Type B pancreatic cell (in vitro differentiated cells): ENCODE measurements at places on chromosomes 7 and 10.
A peak's percentile ranks its signal among the peaks of the same experiment; 100 is the strongest.

DNA sequence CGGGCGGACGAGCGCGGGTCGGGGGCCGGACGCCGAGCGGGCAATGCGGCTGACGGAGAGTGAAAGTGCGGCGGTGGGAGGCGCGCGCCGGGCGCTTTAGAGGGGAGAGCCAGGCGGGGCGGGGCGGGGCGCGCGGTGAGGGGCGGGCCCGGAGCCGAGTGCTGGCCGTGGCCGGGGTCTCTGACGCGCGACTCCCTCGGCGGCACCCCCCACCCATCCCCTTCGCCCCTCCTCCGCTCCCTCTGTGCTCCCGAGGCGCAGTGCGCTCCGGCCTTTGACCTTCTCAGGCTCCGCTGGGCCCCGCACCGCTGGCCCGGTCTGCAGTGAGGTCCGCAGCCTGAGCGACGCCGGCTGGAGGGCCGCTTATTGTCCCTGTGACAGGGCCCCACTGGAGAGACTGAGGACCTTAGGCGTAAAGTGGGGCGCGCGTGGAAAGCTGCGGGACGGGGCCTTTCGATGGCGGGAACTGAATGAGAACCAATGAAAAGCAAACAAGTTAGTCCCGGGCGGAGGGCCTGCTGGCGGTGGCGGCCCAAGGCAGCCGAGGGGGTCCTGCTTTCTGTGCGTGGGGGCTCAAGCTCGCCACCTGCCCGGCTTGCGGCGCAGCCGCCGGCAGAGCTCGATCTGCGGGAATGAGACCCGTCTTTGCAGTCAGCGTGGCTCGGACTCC lies at the start of gene CXCL12:
Gene CXCL12 (minus strand): TSS at position 72 of the 670 bp plus-strand sequence. CDS start 92 bp downstream, outside the sequence.
- DNase-seq = peak; percentile 76

GRCh38 chr7:69738396-69738951 lies 140.2 kb downstream of the AUTS2 start:
- DNase-seq = no peak

GRCh38 chr7:30907527-30908267 lies 4.0 kb upstream of the AQP1 start:
- no peak for DNase-seq

DNA sequence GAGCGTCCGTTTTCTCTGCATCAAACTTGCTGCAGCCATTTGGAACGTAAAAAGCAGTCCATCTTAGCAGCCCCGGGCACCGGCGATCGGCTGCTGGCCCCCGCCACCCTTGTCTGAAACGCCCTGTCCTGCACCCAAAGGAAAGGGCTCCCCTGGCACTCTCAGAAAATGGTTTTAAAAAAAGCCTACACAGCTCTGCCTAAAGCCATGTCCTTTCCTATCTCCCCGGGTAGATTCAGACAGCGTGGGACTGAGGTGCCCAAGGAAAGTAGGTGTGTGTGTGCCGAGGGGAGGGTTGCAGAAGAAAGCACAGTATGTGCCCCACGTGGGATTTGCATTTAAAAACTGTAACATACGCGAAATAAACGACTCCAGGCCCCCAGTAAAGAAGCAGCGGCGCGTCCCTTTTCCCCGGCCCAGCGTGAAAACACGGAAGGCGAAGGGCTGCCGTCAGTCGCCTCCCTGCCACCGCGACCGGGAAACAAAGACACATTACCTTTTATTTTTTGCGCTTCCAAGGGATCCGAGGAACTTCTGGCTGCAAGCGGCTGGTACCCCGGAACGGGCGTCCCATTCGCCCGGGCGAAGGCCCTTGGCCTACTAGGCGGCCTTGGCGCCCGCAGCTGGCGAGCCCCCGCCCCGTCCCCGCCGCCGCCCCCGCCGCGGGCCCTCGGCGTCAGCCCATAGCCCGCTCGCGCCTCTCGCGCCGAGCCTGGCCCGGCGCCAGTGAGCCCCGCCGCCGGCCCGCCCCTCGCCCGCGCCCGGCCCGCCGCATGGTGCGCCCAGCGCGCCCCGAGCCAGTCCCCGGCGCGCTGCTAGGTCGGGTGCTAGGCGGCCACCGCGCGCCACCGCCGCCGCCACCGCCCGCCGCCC lies 304.6 kb downstream of the PRPF18 start:
- DNase-seq = peak; percentile 74

GRCh38 chr7:7157177-7157886 lies 25.0 kb upstream of the C1GALT1 start:
- no peak for DNase-seq

- DNase-seq = peak; percentile 76
Measured at GRCh38 chr10:110498087-110498981, 627 bp downstream of the DUSP5 start.

DNA sequence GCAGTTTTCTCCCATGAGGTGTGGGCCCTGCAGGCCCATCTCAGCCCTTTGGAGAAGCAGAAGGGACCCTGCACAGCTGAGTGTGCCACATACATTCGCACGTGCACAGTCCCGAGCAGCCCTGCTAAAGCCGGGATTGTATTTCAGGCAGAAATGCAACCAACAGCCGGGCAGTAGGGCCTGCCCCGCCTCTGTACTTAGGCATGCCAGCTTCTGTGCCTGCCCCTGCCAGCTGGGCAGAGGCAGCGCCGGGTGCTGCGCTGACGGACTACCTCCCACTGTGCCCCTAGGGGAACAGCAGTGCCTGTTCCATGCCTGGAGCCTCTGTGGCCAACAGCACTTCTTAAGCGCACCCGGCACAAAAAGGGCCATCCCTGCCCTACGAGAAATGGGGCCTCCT lies 170.3 kb downstream of the NEURL1 start:
- DNase-seq = no peak

DNA sequence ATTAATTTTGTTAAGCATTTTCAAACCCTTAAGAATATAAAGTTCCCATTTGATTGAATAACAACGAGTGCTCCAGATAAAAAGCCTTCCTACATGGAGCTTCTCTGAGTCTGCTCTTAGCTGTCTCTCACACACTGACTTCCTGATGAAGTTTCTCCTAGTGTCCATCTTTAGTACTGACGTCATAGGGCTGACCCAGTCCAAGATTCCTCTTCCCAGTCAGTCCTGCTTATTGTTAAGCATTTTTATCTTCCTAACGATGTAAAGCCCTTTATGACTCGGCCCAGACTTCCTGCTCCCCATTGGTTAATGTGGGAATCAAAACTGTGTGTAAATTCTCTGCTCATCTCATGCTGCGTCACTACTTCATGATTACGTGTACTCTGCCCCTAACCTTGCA lies 398.8 kb downstream of the TFEC start:
- no peak for DNase-seq
